ENCODE measurements at places on chromosomes 2 and 18. TPM values are rescaled to one million over a fixed set of nuclear protein-coding genes. Genes with fewer than 3 reads are reported as not detected.

FNDC4 gene
- not detected for total RNA-seq

FRZB gene
- not detected for total RNA-seq

SCN2A gene
- 0.05 TPM for total RNA-seq

APCDD1 gene
- not detected for total RNA-seq

RAB17 gene
- 0.14 TPM for total RNA-seq

HOXD10 gene
- not detected for total RNA-seq

LRATD1 gene
- total RNA-seq: 0.05 TPM

FZD7 gene
- total RNA-seq: 0.29 TPM

DNA sequence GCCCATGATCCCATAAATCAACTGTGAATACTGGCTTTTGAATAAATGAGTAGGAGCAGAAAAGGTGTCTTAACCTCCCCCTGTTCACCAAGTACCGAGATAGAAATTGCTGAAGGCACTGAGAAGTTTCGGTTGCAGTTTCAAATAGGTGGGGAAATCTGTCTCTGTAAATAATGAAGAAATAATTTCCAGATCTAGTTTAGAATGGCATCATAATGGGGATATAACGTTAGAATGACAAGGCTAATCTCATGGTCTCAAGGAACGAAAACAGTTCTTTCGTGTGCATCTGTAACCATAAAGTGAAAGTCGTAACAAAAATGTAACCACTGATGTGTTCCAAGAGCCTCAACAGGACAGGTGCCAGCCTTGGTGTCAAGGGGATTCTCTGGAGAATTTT, 49.9 kb upstream of the TMEM18 start:
- no peak for DNase-seq

DNA sequence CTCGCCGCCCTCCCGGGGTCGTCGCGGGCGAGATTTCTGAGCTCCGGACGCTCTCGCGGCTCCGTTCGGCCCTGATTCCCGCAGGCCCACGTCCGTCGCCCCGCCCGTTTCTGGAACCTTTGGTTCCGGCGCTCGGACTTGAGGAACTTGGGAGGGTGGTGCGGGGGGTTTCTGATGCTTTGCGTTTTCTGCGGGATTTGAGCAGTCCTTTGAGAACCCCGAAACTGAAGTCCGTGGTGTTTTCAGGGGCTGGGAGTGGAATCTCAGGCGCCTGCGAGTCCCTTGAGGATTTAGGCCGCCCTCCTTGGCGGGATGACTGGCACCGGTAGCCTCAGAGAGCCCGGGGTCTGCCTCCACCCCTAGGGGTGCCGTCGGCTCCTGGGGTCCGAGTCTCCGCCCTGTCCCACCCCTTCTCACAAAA, 336 bp downstream of the THNSL2 start:
- no peak for DNase-seq

DNA sequence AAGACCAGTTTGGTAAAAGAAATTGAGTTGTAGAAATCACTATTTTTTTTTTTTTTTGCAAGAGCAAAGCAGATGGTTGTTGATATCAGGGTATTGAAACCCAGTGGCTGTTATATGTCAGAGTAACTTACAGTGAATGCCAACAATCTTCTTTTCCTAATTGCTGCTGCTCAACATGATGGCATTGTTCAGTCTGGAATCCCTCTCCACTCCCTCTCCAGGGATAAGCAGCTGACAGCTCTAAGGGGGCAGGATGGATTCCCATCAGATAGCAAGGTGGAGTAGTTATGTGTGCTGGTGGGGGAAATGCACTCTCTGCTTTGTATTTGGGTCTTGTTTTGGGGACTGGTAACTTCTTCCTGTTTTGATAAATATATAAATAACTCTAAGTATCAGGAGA, 200.0 kb downstream of the PIK3C3 start:
- no peak for DNase-seq

DNA sequence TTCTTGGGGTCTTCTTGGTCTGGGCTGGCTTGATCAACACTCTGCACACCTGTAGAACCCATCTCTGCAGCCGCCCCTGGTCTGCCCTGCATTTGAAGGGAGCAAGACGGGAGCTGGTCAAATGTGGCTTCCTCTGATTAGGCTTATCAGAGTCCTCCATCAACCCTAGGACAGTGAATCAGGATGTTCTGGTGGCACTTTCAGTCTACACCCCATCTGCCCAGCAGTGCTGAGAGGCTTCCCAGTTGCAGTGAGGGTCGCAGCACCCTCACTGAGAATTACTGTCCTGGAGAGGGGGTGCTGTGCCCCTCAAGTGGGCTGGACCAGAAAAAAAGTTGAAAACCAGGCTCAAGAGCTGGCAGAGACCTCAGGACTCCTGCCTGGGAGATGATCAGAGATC, 152.9 kb downstream of the DYSF start:
- no peak for DNase-seq

- no peak for DNase-seq
Observed at GRCh38 chr2:150027164-150027563, 439.6 kb upstream of the MMADHC start.

DNA sequence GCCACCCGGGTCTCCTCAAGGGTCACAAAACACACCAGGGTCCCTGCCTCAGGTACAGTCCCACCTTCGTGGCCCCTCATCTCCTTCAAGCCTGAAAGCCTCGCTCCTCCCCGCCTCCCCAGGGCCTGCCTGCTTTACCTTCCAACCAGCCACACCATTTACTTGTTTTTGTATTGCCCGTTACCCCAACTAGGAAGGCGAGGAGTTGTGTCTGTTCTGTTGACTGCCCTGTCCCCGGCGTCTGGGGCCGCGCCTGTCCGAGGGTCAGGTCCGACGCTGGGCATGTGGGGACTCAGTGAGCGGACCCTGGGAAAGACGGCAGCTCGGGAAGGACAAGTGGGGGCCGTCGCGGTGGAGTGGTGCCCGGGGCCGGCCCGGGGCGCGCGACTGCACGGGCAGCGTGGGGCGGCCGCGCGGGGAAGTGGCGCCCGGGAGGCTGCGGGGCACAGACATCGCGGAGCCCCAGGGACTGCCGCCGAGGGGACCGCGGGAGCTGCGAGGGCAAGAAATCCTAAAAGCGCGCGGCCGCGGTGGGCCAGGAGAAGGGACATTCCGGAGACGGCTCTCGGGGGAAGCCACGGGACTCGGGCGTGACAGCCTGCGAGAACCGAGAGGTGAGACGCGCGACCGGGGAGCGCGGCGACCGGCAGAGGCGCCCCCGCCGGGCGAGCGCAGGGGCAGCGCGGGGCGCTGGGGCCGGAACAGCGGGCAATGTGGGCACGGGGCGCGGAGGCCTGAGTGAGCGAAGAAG, 797 bp upstream of the GRHL1 start:
- peak; percentile 39 for DNase-seq

DNA sequence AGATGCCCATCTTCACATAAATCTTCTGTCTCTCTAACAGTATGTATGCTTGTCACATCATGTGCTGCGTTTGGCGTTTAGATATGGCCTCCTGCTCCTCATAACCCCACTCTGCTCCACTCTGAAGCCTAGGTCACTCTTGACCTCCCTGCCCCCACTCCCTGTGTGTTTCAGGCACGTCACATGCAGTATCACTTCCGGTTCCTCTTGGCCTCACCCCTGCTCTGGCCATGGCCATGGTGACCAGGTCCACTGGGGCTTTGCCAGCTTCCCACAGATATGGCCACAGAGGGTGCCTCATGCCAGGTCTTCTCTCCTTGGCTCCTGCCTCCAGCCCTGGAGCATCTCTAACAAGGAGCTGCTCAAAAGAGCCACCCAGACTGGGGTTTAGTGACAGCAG, 160.0 kb downstream of the RNF152 start:
- DNase-seq: no peak

GRCh38 chr2:85926931-85927661, 38.3 kb upstream of the ST3GAL5 start:
- no peak for DNase-seq

DNA sequence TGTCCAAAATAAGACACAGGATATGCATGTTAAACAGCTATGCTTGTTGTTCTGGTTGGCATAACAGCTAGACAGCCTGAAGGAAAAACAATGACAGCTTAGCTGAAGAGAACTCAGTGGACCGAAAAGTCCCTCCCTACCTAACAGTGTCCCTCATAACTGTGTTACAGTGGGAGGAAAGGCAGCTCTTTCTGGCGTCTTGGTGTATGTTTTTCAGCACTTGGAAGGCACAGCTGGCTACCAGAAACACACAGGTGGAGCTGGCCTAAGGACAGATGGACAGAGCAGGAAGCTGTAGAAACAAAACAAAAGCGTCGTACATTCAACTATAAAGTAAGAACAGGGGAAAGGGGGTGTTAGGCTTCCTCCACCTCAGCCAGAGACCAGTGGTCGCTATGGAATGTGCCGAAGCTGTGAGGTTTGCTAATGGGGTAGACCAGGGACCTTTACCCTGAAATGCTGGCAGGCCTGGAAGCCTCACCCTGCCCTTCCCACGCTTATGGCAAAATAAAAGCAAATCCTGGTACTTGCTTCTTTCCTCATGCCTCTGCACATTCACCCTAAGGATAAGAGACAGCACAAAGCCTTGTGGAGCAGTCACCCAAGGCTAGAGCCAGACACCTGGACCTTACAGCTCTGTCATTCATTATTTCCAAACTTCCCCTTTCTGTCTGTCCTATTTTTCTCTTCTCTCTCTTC, 103.5 kb upstream of the TRIB2 start:
- DNase-seq: no peak

DNA sequence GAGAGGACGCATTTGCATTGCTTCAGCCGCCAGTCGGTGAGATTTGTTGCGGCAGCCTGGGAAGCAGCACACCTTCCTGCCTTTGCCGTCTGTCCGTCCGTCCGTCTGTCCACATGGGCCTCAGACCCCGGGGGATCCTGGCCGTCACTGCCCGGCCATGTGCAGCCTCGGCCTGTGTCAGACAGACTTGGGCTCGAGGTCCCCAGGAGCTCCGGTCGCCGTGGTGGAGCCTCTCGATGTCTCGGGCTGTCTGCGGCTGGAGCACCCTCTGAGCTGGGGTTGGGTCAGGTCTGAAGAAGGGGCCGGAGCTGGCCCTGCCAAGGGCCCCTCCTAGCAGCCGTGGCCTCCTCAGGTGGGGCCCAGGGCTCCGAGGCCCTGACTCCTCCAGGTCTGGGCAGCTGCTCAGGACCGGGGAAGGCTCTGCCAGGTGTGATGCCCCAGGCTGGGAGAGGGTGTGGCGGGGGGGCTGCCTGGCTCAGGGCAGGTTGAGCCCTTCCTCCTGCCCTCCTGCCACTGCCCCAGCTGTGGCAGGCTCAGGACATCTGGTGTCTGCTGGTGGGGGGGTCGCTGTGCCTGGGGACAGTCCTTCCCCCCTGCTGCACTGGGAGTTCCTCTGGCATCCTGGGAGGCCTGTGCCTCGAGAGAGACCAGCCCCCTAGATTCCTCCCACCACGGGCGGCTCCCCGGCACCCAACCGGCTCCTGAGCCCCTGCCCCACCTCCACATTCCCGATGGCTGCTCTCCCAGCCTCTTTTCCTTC, 11.8 kb downstream of the NEU4 start:
- no peak for DNase-seq

- DNase-seq: no peak
Observed at GRCh38 chr2:42113452-42113851, 55.7 kb upstream of the EML4 start.

DNA sequence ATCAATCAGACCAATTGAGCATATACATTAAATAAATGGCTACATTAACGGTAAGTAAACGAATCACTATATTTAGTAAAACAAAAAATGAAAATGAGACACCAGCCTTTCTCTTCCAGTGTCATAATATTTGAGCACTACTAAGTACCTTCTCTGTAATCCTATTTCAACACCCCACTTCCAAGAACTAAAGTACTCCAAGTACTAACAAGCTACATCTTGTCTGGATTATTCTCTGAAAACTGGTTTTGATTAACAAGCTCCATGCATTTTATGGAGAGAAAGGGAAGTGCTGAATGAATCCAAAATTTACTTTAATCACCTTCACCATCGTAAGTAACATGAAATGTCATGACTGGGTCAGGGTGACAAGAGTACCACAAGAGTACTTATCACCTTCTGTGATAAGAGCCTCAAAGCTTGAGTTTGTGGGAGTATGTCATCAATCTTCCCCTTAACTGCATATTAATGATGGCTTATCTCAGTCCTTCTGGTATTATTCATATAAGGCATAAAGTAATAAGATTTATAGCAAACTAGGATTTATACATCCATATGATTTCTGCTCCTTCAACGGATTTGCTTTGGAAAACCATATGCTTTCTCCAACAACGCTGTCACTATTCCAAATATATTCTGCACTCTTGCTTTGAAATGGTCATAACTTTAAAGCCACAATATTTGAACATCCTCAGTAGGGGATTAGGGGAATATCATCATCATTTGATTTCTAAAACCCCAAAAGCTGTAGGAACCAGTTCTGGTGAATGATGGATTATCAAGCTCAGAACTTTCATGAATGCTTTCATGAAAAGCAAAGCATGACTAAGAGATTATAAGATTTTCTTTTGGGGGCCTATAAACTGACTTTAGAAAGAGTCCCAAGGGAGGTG, 127.0 kb downstream of the ANTXR1 start:
- DNase-seq: no peak

DNA sequence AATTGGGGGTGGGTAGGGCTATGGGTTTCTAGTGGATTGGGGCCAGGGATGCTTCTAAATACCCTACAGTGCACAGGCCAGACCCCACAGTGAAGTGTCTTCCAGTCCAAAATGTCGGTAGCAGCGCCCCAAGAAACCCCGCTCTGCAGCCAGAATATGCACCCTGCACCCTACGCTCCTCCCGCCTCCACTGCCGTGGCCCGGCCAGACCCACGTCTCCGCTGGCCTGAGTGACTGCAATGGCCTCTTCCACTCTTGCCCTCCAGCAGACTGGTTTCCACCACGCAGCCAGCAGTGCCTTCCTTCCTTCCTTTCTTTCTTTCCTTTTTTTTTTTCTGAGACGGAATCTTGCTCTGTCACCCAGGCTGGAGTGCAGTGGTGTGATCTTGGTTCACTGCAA, 91.4 kb upstream of the TAF1B start:
- DNase-seq: no peak

DNA sequence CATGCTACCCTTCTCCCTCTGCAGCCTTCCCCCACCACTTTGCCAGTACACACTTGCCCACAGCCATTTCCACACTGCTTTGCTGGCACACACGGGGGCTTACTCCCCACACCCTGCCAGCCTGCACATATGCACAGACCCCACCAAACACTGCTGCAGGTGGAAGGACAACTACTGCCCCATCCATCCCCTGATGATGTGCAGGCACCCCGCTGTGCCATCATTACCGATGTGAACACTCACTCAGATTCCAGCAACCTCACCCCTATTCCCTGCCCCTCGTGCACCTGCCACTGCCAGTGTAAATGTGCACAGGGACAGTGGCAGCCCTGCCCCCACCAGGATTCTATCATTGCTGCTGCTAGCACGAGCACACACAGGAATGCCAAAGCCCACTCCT, 1400.8 kb upstream of the DDX18 start:
- DNase-seq: no peak

DNA sequence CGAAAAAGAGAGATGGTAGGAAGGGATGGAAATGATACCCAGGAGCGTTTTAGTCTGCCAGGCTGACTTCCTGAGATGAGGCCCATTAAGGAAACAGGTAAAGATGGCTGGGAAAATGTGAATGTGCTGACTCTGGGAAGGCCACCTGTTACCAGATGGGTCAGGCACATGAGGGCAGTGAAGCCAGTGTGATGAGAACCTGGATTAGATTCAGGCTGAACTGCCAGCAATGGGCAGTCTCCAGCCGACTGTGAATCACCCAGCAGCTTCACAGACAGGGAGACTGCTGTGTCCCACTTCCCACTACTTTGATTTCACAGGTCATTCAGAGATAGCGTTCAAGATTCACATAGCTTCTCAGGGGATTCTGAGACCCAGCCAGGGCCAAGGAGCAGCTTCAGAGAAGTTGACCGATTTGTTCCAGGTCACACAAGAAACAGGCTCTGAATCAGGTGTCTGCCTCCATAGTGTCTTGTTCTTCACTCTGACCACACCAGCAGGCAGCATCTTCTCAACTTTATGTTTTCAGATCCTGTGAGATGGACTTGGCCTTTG, 26.4 kb downstream of the CAPN13 start:
- no peak for DNase-seq

GRCh38 chr2:224350703-224351102, 51.2 kb downstream of the FAM124B start:
- no peak for DNase-seq
